ENCODE measurements at places on chromosomes 6 and 20.

DNA sequence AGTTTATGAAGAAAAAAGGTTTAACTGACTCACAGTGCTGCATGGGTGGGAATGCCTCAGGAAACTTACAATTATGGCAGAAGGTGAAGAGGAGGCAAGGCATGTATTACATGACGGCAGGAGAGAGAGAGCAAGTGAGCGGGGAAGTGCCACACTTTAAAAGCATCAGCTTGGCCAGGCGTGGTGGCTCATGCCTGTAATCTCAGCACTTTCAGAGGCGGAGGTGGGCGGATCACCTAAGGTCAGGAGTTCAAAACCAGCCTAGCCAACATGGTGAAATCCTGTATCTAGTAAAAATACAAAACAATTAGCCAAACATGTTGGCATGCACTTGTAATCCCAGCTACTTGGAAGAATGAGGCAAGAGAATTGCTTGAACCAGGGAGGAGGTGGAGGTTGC lies 213.3 kb upstream of the THEMIS start:
- DNase-seq: no peak

GRCh38 chr20:3692706-3693294 lies 11.0 kb upstream of the ADAM33 start:
- DNase-seq: no peak

DNA sequence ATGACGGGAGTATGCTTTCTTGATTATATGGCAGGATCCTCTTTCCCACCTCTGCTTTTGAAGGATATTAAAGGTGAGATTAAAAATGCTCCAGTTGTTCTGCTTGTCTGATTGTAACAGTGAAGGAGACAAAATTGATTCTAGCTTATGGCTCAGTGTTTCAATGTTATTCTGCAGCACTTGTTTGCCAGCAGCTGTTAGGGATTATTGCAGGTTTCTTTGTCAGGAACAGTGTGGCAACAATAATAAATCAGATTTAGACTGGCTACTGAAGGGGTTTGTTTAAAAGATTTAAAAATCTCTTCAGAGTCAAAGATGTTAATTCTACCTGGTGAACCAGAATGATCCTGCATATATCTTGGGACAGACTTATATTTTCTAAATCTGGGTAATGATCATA lies 126.9 kb downstream of the LAMA2 start:
- DNase-seq: no peak

DNA sequence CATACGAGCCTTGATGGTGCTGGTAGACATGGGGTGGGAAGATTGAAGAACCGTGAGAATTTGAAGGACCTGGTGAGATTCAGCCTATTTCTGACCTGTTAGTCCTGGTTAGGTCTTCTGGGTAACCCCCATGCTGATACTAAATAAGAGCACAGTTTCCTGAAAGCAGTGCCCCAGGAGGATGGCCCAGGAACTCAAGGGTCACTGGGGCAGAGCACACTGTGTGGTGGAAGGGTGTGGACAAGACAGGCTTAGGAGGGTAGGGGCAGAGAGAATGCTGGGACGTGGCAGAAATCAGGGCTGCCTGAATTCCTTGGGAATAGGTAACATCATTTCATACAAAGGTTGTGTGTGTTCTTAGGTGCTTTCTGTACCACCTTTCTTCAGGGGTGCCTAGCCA lies 31.9 kb upstream of the ENPP1 start:
- no peak for DNase-seq

GRCh38 chr6:142195862-142196541 lies 48.9 kb downstream of the VTA1 start:
- DNase-seq: no peak

DNA sequence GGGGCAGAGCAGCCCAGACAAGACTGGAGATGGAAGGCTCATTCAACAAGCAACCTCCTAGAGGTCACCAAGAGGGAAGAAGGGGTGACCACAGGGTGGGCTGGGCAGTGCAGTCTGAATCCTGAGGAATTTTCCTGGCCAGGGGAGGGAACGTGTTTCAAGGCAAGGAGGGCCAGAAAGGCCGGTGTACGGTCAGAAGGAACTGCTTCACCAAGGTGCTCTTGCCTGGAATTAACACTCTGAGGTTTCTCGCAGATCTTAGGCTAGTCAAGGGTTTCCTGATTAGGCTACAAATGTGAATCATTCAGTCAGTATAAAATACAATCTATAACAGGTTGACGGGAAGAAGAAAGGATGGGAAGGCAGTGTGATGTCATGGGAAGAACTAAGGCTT lies 199.3 kb downstream of the LRFN2 start:
- DNase-seq: no peak

- no peak for DNase-seq
Observed at GRCh38 chr6:161271343-161272030, 2.4 kb downstream of the AGPAT4 start.

- DNase-seq: no peak
Observed at GRCh38 chr6:105301072-105301503, 101.8 kb downstream of the PREP start.

- DNase-seq: no peak
Observed at GRCh38 chr6:92468066-92468465, 951.3 kb downstream of the EPHA7 start.

DNA sequence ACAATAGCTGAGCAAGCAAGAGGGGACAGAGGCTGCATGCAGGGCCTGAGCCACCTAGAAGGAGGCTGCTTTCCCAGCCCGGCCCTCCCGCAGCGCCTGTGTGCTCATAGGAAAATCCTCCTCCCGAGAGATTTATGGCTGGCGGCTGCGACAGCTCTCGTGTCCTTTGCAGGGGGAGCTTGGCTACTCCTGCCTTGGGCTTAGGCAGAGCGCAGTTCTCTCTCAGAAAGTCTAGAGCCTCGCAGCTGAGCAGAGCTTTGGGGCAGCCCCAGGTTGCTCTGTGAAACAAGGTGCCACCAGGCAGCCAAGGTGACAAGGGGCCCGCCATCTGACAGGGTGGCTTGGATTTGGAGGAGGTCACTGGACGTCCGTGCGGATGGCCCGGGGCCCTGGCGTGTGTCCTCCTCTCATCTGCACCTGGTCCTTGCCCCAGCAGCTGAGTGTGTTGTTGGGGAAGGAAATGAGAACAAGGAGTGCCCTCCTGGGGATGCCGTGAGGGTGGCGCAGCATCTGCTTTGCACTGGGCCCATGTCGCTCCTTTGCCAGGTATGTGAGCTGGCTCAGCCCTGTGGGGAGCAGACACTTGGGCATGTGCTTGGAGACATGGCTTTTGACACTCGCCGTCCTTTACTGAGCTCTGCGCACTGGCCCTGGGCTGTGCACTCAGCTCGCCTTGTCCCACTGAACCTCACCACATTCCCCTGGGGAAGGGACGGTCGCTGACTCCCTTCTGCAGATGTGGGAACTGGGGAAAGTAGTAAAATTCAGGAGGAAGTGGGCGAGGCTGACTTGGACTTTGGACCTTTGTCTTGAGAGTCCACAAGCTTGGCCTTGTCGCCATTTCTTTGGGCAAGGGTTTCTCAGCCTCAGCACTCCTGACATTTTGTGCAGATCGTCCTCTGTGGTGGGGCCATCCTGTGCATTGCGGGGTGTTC lies 41.9 kb downstream of the EDN3 start:
- no peak for DNase-seq

DNA sequence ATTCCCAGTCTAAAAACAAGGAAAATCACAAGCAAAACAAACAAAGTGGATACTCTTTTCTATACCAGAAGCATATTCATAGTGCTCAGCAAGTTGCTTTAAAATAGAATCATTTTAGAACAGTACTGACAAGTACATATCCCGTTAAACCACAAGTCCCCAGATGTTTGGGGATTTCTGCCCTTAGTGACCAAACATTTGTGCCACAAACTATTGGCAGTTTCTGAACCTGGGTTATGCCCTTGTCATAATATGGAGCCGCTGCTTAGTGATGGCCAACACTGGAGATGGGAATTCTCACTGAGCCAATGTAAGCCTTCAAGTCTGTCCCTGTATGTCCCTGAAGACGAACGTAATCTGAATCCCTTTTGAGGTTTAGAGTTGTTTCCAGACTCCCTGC lies 436.7 kb upstream of the JAG1 start:
- no peak for DNase-seq

DNA sequence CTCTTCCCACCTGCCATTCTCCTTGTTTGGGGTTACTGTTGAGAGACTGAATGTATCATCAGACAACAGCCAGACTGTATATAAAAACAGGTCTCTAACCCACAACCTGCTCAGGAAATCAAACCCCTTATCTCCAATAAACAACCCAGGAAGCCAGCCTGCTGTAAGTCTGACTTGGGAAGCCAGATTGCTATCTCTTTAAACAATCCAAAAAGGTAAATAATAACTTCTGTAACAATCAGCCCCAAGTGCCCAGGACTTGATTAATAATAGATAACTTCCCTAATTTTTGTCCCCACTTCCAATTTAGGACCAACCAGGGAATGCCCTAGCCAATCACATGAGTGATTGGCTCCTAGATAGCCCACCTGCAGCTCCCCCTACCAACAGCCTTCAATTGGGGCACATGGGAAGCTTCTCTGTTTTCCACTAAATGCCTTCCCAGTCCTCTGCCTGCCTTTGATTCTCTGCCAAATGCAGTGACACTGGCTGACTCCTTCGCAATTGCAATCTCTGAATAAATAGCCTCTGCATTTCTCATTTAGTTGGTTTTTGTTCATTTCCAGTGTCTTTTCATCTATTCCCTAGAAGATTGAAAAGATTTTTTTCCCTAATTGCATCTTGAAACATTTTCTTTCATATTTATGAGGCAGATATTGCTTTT lies 117.1 kb upstream of the TAB2 start:
- DNase-seq: no peak

DNA sequence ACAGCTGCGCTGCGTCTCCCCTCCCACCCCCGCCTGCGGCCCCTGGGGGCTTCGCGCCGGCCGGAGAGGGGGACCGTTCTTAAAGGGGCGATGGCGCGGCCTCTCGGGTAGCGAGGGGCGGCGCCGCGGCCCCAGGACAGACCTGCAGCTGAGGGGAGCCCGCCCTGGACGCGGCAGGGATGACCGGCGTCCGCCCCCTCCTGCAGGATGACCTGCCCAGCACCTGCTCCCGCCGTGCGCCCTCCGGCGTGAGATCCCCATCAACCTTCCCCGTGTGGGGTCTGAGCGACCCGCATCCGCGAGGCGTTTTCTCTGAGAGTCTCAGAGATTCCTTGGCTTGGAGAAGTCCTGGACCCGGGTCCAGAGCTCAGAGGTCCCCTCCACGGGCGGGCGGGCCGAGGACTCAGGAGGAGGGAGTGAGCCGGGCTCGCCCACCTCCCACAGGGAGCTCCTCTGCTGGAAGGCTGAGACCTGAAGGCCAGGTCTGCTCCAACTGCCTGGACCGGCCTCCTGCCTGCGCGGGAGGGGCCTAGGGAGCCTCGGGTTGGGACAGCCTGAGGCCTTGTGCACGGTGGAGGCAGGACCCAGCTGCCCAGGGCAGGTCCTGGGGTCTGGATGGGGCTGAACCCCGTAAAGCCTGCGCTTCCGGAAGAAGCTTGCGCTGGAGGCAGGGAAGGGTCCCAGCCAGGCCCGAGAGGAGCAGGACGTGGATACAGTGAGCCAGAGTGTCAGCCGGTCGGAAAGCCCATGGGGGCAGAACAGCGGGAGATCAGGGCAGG lies 532 bp upstream of the NKAIN4 start:
- no peak for DNase-seq

- DNase-seq: no peak
Observed at GRCh38 chr20:32439132-32439829, 81.2 kb downstream of the ASXL1 start.

DNA sequence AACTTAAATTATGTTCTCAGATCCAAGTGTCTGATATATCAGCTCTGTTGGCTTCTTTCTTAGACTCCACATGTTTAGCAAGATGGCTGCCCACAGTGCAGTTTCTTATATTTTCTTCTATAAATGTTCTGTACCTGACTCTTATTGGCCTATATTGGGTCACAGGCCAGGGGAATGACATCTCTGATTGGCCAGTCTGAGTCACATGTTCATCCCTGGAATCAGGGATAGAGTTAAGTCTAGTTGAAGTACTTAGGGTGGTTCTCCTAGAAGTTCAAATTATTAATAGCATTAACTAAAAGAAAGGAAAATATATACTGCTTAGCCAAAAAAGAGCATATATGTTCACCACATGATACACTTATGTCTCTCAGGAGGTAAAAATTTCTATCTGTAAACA lies 105.3 kb upstream of the SLC22A16 start:
- no peak for DNase-seq

- DNase-seq: no peak
Observed at GRCh38 chr6:20559924-20560551, 25.8 kb downstream of the CDKAL1 start.

DNA sequence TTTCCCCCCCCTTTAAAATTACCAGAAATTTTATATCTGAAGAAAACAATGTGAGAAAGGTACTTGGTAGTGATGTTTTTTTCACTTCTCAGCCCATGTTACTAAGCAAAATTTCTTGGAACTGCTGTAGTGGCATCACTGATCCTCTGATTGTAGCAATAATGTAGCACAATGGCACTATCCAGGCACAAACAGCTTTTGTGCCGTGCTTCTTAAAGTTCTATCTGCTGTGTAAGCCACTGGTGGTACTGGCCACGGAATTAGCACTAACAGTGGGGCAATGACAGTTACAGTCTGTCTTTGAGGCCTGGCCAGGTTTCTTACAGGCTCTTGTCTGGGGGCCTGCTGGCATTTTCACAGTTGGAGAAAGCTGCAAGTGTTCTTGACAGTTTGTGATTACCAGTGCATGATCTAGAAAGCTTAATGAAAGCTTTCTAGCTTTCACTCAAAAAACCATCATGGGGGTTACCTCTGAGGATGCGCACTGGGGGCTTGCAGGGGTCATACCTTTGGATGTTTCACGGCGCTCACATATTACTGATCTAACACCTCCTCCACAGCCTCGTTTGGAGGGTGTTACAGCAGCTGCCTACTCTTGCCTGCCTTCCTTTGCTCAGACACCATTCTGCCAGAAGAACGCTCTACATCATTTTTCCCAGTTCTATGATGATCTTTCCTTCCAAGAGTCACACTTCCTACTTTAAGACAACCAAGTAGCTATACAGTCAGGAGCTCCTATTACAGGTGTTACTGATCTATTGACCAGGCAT lies 58.4 kb upstream of the ARMH2 start:
- DNase-seq: no peak

- DNase-seq: no peak
Observed at GRCh38 chr20:48463916-48464315, 363.9 kb downstream of the PREX1 start.

- no peak for DNase-seq
Observed at GRCh38 chr6:17057322-17057721, 44.5 kb upstream of the STMND1 start.

DNA sequence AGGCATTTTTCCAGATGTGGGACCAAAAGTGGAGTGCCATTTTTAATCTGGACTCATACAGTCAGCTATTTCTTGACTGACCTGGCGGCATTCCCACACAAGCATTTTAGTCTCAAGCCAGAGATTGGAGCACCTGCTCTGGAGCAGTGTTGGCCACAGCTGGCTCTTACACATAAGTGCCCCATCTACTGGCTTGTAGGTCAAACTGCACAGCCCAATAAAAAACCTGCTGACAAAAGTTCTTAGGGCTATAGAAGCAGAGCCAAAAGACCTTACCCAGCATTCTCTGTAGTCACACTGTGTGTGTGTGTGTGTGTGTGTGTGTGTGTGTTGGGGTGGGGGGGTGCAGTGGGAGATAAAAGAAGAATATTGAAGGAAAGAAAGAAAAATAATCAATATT lies 38.6 kb upstream of the SENP6 start:
- DNase-seq: no peak
